CD8-positive, alpha-beta T cell (primary cell): ENCODE measurements at places on chromosomes 1 and 21.

- no peak for DNase-seq
Measured at GRCh38 chr1:205748403-205749233, 1.4 kb downstream of the NUCKS1 start.

DNA sequence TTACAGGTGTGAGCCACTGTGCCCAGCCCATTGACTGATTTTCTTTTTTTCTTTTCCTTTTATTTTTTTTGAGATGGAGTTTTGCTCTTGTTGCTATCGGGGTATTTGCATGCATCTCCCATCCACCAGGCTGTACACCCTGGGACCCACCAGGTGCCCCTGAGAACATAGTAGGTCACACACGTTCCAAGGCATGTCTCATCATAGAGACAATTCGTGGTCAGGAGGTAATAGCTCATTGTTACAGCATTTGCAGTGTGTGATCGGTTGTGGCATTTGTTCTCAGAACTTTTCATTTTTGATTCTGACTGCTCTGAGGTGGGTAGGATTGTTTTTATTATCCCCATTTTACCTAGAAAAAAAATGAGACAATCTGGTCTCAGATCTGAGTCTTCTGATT lies 29.6 kb downstream of the BCL9 start:
- DNase-seq: no peak

DNA sequence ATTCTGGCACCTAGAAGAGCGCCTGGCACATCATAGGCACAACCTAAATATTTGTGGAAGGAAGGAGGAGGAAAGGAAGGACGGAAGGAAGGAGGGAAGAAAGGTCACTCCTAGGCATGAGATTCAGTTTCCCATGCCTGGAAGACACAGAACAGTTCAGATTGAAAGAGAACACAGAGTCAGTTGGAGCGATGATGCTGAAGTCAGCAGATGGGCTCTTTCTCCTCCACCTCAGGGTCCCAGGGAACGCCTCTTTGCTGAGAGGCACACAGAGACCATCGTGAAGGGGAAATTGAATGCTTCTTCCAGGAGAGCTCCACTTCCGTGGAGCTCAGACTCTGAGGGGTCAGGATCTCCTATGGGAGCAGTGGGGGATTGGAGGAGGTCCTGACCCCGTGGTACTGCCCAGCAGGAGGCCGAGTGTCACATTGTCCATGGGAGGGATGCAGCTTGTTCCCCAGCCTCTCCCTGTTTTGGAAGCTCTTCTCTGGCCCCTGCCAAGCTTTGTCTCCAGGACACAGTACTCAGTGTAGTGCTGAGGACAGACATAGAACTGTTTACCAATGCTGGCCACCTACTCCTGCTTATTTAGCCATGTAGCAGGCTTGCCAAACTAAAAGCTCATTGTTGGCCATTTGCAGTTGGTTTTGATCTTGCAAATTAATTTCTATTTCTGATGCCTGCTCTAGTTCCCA lies 2.4 kb downstream of the MYBPHL start:
- DNase-seq: no peak

GRCh38 chr21:27173053-27173452 lies 206.2 kb upstream of the ADAMTS5 start:
- no peak for DNase-seq

DNA sequence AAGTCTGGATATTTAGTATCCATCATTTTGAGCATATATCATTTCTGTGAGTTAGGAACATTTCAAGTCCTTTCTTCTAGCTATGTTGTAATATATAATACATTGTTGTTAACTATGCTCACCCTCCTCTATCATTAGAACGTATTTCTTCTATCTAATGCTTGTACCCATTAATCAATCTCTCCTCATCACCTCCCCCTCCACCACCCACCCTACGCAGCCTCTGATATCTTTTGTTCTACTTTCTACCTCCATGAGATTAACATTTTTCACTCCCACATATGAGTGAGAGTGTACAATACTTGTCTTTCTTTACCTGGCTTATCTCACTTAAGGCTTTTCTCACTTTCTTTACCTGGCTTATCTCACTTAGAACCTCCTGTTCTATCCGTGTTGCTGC lies 156.2 kb downstream of the FMN2 start:
- no peak for DNase-seq

- no peak for DNase-seq
Measured at GRCh38 chr1:93471284-93471683, 23.4 kb downstream of the FNBP1L start.

DNA sequence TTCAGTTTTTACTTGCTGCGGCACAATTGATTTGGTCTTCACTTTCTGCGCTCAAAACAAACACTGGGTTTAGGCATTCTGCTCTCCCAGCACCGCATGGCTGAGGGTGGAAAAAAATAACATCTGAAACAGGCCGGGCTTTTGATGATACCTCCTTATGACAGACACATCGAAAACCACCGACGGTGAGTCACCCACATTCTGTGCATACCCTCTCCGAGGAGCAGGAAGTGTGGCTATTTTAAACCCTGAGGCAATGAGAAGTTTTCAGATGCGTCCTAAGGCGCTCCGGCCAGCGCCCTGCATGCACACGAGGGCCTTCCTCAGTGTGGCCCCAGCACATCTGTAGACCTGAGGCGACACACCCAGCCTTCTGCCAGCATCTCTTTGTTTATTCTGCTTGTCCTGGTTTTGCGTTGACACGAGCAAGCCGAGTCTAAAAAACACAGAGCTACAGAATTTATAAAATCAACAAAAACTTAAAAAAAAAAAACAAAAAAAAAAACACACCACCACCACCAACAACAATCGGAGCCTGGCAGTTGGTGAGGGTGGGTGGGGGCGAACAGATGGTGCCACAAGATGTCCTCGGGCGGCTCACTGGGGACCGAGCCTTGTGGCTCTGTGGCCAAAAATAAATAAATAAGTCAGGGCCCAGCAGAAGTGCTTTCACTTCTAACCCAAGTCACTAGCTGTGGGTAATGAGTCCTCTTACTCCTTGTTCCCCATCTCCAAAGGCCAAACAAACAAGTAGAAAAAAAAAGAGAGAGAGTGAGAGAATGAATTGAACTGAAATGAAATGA lies 162.6 kb upstream of the IRF2BP2 start:
- peak; percentile 85 for DNase-seq

DNA sequence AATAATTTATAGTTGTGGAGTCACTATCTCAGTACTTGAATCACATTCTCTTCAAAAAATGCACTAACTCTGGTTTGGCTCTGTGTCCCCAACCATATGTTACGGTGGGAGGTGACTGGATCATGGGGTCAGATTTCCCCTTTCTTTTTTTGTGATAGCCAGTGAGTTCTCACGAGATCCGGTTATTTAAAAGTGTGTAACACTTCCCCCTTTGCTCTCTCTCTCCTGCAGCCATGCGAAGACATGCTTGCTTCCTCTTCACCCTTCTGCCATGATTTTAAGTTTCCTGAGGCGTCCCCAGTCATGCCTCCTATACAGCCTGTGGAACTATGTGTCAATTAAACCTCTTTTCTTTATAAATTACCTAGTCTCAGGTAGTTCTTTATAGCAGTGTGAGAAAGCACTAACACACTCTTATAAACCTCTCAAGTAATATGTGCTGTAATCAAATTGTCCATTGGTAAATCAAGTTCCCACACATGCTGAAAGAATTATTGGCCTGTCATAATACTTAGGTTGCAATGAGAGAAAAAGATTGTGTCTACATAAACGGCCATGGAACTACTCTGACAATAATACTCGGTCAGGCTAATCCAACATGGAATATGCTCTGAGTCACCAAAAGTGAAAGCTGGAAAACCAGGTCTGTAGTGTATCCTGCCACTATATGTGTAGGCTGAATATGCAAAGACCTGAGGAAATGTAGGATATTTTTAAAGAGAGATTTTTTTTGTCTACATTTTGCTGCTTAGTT lies 107.5 kb downstream of the SLC44A5 start:
- DNase-seq: no peak

- DNase-seq: no peak
Measured at GRCh38 chr21:37176716-37177115, 90.4 kb downstream of the VPS26C start.

GRCh38 chr21:15468368-15468767 lies 261.4 kb upstream of the USP25 start:
- DNase-seq: no peak

GRCh38 chr1:33837635-33838034 lies 26.2 kb upstream of the HMGB4 start:
- DNase-seq: no peak
